Dorsolateral prefrontal cortex (tissue), 122 donors: ENCODE measurements at places on chromosomes 6 and 20.

DNA sequence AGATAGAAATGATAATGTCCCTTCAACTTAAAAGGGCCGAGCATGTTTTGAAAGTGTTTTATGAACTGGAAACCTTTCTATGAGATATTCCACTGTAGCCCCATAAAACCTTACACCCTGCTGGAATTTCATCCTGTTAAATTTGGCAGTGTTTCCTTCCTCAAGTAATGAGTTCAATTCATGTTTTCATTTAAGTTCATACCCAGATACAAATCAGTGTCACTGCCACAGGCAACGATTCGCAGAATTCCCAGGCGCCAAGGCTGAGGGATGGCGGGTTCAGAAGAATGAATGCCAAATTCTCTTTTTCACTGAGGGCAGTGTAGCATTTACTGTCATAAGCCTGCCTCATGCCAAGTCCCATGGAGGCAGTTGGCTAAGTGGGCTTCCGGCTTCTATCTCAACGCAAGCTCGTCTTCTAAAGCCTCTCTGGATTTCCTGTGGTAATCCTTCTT, 511.8 kb upstream of the ID4 start:
- no peak for DNase-seq

DNA sequence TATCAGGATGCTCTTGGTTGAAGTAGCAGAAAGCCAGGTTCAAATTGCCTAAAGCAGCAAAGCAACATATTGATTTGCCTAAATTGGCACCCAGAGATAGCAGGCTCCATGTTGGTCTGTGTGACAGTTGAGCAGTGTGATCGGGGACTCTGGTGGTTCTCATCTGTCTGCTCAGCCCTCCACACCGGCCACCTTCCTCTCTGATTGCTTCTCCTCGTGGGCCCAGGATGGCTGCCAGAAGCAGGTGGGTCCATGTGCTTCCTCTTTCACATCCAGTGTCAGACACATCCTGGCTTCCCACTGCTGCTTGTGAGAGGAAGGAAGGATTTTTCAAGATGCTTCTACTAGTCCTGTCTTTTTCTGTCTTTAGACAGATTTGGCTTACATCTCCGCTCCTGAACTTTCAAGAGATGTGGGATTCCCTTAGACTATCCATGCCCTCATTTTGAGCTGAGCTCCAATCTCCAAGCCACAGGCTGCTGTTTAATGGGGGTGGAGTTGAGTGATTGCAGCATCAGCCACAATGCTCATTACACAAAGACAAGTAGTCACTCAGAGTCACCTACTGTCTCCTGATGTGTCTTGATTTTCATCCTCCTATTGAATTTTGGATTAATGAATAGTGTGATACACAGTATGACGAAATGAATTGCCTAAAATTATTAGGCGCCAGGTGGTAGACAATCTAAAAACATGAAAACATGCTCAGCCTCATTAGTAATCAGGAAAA, 122.2 kb downstream of the ZDHHC14 start:
- DNase-seq: no peak

GRCh38 chr6:114101255-114101654, 130.3 kb upstream of the HDAC2 start:
- no peak for DNase-seq

DNA sequence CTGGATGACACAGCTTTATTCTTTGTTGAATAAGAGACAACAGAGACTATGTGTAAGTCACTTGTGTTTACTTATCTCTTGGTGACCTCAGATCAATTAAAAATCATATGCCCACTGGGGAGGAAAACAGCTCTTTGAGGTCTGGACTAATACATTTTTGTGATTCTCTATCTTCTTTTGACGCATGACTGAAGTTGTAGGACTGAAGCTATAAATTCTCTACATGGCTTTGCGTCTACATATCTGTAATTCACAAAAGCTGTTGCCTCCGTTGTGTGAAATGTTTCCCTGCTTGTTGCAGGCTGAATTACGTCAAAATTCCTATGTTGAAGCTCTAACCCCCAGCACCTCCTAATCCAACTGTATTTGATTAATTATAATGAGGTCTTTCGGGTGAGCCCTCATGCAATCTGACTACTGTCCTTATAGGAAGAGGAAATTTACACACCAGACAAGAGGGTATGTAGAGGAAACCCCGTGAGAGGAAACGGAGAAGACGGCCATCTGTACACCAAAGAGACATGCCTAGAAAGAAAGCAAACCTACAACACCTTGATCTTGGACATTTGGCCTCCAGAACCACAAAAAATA, 481.6 kb downstream of the PRKN start:
- no peak for DNase-seq

DNA sequence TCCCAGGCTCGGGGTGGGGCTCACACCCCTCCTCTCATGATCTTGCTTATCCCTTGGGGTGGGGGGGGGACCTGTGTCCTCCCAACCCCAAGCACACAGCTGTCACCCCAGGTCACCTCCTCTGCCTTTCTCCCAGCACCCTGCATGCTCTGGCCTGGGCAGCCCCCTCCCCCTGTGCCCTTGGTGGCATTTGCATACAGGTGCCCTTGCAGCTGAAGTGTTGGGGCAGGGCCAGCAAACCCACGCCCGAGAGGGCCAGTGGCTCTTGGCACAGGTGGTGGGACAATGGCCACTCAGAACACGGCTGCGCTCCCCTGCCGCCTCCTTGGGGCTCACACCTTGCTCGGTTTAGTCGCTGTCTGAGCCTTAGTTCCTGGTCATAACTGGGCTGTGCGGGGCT, 11.3 kb upstream of the MYT1 start:
- DNase-seq: no peak

DNA sequence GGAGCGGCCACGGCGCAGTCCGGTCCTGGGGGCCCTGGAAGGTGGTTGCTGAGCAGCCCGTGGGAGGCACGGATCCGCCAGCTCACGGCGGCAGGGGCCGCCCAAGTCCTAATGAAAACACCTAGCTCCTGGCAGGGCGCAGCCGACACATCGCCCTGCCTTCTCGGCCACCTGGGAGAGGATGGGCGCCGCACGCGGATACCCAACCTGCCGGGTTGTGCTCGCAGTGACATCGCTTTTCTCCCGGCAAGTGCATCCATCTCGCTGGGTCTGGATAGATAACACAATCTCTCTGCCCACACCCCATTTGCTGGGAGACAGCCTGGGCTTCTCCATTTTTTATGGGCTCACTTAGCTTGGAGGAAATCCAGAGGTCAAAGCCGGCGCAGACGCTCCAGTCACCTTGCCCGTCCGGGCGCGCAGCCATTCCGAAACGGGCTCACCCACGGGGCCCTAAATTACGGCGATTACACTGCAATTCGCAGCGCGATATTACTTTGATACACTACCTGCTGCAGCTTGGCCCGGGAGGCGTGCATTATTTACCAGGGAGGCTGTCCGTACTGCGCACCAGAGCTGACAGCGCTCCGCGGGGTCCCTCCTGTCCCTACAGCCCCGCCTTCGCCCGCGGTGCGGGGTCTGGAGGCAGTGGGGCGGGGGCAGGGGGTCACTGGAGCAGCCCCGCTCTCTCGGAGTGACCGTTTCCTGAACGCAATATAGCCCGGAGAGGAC, 36.2 kb upstream of the CCDC167 start:
- DNase-seq: no peak

DNA sequence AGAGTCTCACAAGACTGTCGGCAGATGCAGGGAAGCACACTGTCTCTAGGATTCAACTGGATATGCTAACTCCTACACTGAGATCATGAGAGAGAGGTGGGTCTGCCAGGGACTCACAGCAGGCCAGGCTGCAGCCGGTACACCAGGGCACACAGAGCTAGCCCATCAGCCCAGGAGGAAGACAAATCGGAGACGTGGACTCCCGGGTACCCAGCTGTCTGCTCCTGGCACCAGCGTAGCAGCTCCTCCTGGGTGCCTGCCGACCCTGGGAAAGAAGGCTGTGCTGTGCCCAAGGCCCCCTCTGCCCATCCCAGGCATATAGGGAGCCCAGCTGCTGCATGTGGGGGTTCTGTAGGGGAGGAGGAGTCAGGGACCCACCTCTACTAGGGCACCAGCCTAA, 7.0 kb downstream of the MICAL1 start:
- no peak for DNase-seq

DNA sequence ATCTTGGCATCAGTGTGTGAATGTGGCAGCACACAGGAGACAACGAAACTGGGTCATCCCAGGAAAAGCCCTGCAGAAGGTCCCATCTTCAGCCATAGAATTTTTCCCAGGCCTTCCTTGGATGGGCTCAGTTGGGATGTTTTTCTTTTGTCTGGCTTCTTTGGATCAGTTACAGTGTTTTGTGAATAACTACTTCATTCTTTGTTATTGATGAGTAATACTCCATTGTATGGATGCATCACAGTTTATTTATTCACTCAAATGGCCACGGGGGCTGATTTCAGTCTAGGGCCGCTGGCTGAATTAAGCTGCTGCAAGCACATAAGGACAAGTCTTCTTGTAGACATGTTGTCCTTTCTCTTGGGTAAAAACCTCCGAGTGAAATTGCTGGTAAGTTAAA, 81.3 kb upstream of the CD93 start:
- DNase-seq: no peak

- no peak for DNase-seq
These were observed 174.0 kb upstream of the FBXL4 start for GRCh38 chr6:99121748-99122147.

- DNase-seq: no peak
These were observed 682.8 kb downstream of the TFAP2A start for GRCh38 chr6:9732056-9732455.

DNA sequence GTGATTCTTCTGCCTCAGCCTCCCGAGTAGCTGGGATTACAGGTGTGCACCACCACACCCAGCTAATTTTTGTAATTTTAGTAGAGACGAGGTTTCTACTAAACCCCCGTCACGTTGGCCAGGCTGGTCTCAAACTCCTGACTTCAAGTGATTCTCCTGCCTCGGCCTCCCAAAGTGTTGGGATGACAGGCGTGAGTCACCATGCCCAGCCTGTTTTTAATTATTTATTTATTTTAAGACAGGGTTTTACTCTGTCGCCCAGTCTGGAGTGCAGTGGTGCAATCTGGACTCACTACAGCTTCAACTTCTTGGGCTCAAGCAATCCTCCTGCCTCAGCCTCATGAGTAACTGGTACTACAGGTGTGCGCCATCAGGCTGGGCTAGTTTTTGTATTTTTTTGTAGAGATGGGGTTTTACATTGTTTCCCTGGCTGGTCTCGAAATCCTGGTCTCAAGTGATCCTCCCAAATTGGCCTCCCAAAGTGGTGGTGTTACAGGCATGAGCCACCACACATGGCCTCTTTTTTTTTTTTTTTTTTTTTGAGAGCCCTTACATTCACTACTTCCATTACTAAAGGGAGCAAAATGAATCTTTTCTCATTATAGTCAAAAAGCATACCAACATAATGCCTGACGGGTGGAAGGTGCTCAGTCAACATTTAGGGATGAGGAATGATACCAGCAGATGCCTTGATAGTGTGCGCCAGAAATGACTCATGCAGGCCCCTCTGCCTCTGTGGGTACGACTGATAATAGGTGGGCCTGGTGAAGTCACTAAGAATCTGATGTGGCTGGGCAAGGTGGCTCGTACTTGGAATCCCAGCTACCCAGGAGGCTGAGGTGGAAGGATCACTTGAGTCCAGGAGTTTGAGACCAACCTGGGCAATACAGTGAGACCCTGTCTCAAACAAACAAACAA, 17.8 kb upstream of the RALGAPB start:
- no peak for DNase-seq

DNA sequence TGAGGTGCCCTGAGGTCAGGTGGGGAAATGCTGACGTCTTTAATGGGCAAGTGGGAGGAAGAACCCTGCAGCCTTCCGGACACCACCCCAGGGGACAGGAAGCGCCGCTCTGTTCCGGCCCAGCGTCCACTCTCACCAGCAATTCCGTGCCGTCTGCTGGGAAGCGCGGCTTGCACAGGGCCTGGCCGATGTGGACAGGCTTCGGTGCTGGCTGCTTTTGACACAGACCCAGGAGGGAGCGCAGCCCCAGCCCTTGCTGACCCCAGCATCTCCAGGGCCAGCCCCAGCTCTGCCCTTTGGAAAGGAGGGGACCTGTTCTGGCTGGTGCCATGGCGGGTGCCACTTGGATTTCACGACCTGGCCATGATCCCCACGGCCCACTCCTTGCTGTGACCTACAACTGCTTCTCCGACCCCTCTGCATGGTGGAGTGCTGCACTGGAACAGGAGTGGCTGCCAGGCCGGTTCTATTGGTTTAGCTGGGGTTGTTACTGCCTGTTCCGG, 123.2 kb downstream of the DLL1 start:
- DNase-seq: no peak

DNA sequence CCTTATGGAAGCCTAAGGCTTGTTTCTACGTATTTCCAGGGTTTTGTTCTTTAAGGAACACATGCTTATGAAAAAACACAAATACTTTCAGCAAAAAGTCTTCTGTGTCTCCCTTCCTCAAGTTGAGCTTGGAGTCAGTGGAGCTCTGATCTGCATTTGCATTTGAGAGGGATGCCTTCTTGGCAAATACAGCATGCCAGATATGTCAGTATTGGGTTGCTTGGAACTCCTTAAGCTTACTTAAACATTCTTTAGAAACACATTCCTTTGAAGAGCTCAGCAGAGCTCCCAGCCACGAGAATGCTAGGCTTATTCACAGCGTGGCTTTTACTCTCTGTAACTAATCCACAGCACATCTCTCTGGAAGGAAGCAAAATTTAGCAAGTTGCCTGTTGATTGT, 68.3 kb downstream of the ANKRD6 start:
- DNase-seq: no peak

DNA sequence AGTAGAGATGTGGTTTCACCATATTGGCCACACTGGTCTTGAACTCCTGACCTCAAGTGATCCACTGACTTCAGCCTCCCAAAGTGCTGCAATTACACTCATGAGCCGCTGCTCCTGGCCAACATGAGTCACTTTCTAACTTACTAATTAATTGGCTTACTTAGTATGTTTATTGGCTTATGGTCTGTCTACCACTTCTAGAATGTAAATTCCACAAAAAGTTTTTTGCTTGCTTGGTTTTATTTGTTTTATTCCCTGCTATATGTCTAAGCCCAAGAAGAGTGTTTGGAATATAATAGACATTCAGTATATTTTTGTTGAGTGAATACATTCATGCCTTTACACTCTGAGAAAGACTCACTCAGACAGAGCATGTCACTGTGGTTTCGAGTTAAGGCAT, 86.0 kb downstream of the SAMD3 start:
- DNase-seq: no peak

GRCh38 chr20:41392871-41393704, 26.5 kb upstream of the EMILIN3 start:
- no peak for DNase-seq

GRCh38 chr20:62734326-62734725, 25.7 kb downstream of the NTSR1 start:
- DNase-seq: no peak

GRCh38 chr6:160321729-160322505, 26.3 kb upstream of the SLC22A3 start:
- no peak for DNase-seq

DNA sequence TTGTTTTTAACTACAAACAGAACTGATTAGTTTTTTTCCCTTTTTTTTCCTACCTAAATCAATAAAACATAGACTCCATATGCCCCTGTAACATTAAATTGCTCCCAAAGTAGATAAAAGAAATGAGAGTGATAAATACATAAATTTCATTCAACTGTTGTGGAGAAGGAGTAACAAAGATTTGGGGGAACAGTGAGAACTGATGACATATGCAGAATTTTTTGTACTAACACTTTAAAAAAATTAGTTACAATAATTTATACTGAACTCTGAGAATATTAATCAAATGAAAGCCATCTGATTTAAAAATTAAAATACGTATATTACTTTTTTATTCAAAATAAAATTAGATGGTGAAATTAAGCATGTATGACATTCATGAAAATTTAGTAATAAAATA, 195.7 kb downstream of the COL19A1 start:
- no peak for DNase-seq
